Posterior vena cava (tissue), 2 donors: ENCODE measurements at places on chromosomes 5 and 9. TPM values are rescaled to one million over a fixed set of nuclear protein-coding genes. Genes with fewer than 3 reads are reported as not detected.

Gene SLC45A2
- not detected for total RNA-seq

Gene PPP1R26
- total RNA-seq: 8.0 TPM

Gene CNTNAP3
- total RNA-seq: 14.2 TPM

Gene HNRNPA0
- 24.2 TPM for total RNA-seq

Gene CCNI2
- total RNA-seq: not detected

Gene IFNB1
- not detected for total RNA-seq

GRCh38 chr5:18375641-18376040 is 741.4 kb downstream of the TAF11L14 start:
- no peak for DNase-seq

DNA sequence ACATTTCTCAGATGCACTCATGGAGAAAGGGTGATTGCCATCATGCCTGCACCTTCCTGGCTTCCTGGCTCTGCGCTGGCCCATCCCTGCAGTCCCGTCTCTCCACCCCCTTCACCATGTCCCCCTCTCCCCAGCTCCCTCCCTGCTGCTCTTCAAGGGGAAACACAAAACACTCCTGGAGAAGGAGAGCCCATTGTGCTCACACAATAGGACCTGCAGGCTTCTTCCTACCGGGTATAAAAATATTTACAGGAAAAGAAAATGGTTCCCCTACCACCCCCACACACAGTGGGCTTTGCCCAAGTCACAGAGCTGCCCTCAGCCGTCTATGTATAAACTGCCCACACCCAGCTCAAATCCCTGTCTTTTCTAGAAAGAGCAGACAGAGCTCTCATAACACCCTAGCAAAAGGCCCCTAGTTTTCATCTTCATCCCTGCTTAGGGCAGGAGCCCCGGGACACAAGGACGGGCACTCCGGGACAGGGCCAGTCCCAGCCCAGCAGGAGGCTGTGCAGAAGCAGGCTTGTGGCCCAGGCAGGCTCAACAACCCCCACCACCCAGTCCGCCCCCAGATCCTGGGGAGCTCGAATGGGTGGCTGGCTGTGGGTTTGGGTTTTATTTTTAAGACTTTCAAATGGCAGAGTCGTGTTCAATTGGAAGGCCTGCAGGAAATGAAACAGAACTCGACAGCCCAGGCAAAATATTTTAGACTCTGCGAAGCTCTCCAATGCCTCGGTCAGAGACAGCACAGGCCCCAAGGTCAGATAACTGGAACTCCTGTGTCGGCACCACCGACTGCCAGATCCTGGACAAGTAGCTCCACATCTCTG is 77.3 kb downstream of the LRSAM1 start:
- no peak for DNase-seq

- DNase-seq: no peak
These were observed 35.1 kb downstream of the TGFBI start for GRCh38 chr5:136063778-136064465.

DNA sequence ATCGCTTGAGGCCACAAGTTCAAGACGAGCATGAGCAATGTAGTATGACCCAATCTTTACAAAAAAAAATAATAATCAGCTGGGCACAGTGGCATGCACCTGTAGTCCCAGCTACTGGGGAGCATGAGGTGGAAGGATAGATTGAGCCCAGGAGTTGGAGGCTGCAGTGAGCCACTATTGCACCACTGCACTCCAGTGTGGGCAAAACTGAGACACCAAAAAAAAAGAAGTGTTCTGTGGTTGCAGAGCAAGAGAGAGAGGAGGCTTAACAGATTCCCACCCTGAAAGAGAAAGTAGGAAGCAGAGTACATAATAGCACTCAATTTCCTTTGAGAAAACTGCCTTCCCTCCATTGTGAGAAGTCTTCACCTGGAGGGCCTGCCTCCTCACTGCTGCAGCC is 52.6 kb downstream of the ALDH7A1 start:
- DNase-seq: no peak

- DNase-seq: no peak
These were observed 119.6 kb upstream of the NFIB start for GRCh38 chr9:14433351-14434157.
